CD14-positive monocyte (primary cell): ENCODE measurements at places on chromosomes 1 and 21. TPM values are rescaled to one million over a fixed set of nuclear protein-coding genes. Genes with fewer than 3 reads are reported as not detected.

Gene ADORA1
- polyA plus RNA-seq: 1.1 TPM

Gene MMP23B
- 1.5 and 1.8 TPM in 2 replicates for polyA plus RNA-seq

Gene SPRR5
- not detected for polyA plus RNA-seq

Gene TUT4
- polyA plus RNA-seq: 4.3 TPM

DNA sequence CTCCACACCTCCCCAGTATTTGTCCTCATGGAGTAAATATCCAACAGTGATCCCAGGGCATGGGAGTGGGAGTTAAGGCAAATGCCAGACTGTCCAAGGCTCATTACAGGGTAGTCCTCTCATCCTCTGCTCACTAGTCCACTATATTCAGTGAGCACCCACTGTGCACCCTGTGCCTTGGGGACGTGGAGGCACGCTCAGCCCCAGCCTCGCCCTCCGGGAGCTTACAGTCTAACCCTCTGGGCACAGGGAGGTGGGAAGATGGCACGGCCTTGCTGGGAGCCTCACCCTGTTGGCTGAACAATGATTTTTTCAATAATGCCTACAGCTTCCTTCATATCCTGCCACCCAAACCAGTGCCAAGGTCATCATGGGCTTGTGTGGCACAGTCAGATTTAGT, 2.8 kb downstream of the HES2 start:
- no peak overlapping the region for H3K27ac ChIP-seq
- H3K36me3 ChIP-seq: no peaks in the 10 kb centered on the region
- no peak for DNase-seq
- H3K27me3 ChIP-seq: peaks cover 70% of the 10 kb centered on the region
- no peaks in the 10 kb centered on the region for H3K4me1 ChIP-seq
- no peak overlapping the region for H3K4me3 ChIP-seq

DNA sequence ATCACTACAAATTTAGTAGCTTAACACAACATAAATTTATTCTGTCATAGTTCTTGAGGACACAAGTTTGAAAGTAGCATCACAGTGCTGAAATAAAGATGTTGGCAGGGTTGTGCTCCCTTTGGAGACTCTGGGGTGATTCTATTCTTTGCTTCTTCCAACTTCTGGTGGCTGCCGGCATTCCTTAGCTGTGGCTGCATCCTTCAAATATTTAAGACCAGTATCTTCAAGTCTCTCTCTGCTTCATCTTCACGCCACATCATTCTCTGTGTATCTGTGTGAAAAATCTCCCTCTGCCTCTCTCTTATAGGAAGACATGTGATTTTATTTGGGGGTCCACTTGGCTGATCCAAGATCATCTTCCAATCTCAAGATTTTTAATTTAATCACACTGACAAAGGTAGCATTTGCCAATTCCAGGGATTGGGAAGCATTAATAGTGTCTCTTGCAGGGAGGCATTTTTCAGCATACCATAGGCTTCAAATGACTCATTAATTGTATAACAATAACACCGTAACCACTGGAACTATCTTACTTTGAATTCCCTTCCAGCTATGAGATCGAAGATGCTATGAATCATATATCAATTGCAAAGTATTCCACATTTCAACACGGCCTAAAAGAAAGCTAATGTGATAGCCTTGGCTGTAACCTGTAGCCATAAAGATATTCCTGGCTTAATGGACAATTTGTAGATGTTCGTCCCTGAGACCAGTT, 74.6 kb downstream of the DPT start:
- H3K4me1 ChIP-seq: no peaks in the 10 kb centered on the region
- H3K27me3 ChIP-seq: no peaks in the 10 kb centered on the region
- H3K4me3 ChIP-seq: no peak overlapping the region
- no peak for DNase-seq

DNA sequence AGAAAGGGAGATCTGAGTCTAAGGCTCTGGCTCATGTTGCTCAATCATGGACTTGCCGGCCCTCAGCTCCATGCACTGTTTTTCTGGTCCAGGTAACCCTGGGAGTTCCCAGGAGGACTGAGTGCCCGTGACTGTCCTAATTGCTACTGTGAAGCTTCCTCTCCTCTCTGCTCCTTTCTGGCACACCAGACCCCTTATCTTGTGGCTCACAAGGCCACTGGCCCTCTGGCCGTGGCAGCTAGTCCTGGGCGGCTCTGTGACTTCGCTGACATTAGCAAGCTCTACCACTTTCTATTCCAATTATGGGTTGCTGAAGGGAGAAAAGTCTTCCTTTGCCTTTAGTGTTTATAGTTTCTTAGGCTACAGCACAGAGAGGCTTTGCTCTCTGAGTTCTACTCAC, 380.2 kb downstream of the RWDD3 start:
- no peaks in the 10 kb centered on the region for H3K36me3 ChIP-seq
- H3K27ac ChIP-seq: no peak overlapping the region
- no peak overlapping the region for H3K4me3 ChIP-seq

DNA sequence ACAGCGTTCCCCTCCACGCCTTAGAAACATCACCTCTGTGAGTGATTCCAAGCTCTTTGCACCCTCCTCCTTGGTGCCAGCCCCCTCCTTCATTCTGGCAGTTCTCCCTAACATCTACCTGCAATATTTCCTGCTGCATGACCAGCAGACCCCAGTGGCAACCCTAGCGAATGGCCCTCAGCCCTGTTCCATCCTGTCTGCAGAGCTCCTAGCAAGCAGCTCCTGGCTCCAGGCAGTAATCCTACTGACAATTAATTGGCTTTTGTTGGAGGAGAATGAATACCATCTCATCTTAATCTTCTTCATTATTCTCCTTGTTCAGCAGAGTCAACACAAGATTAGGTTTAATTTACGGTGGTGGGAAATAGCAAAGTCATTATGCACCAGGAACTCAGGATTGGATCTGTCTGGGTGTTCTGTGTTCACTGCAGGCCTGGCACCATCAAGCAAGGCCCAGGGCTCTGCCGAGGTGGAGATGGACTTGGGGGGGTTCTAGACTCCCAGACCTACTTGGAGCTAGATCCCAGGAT, 12.4 kb downstream of the FBXO2 start:
- no peak for DNase-seq
- no peaks in the 10 kb centered on the region for H3K27me3 ChIP-seq
- no peak overlapping the region for H3K27ac ChIP-seq
- H3K36me3 ChIP-seq: no peaks in the 10 kb centered on the region
- no peaks in the 10 kb centered on the region for H3K4me1 ChIP-seq

DNA sequence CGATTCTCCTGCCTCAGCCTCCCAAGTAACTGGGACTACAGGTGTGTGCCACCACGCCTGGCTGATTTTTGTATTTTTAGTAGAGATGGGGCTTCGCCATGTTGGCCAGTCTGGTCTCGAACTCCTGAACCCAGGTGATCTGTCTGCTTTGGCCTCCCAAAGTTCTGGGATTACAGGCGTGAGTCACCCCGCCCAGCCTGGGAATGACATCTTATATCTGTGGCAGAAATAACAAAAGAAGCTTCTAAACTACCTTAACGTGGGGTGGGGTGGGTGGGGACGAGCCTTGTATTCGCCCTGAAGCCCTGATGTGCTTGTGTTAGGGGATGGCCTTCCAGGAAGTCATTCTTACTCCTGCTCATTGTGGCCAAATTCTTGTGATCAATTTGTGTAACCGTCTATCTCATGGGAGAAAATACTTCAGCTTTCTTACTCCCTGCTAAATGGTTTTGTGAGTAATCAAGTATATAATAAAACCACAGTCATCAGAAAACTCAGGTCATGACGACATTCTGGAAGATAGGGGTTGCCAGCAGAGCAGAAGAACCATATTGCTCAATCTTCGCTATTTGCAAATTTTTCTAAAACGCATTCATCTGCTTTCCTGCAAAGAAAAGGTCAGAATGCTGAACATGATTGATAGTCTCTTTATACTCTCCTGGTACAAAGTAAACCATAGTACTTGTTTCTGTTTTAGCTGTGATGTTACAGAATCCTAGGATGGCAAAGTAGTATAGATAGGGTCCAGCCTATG, 63.2 kb downstream of the DIRAS3 start:
- H3K27ac ChIP-seq: no peak overlapping the region
- H3K4me3 ChIP-seq: no peak overlapping the region
- DNase-seq: no peak
- no peaks in the 10 kb centered on the region for H3K27me3 ChIP-seq
- H3K4me1 ChIP-seq: no peaks in the 10 kb centered on the region
- H3K36me3 ChIP-seq: no peaks in the 10 kb centered on the region

DNA sequence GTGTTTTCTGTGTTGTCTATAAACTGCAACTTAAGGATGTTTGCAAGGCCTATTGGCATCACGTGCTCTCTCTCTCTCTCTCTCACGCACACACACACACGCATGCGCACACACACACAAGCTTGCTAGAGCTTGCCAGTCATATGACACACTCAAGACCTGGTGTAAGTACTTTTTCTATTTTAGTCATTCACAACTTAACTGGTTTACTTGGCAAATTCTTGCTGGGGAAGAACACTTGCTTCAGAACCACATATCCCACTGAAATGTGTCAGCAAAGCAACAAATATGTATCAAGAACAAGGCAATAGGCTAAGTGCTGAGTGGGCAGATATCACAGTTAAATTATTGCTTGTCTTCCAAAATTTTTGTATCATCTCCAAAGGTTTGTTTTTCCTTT, 107.8 kb downstream of the DISC1 start:
- H3K4me1 ChIP-seq: no peaks in the 10 kb centered on the region
- DNase-seq: no peak
- no peak overlapping the region for H3K27ac ChIP-seq
- H3K36me3 ChIP-seq: peaks cover 4% of the 10 kb centered on the region
- H3K4me3 ChIP-seq: no peak overlapping the region

DNA sequence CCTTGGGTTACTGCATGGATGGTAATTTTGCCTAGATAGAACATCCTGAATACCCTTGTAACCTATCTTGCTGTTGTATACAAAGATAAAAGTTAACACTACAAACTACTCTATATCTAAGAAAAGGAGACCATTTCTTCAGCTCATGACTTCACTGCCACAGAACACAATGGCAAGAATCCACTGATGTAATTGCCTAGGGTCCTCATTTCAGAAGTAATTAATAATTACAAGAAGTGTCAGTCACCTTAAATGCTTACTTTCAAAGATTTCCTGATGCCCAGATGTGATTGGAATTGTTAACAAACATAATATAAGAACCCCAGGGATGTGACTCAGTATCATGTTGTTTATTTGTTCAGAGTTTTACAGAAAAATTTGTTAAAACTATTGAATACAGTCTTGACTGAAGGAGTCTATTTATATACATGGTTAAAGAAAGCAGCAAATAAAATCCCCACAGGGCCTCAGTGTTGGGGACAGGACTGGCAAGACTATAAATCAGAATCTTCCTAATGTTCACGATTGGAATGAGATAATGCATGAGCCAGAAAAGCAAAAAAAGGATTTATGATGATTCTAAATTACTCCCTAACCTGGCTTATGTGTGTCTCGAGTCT, 83.9 kb downstream of the CRB1 start:
- no peak overlapping the region for H3K4me3 ChIP-seq
- no peaks in the 10 kb centered on the region for H3K4me1 ChIP-seq
- DNase-seq: no peak
- H3K27me3 ChIP-seq: no peaks in the 10 kb centered on the region

DNA sequence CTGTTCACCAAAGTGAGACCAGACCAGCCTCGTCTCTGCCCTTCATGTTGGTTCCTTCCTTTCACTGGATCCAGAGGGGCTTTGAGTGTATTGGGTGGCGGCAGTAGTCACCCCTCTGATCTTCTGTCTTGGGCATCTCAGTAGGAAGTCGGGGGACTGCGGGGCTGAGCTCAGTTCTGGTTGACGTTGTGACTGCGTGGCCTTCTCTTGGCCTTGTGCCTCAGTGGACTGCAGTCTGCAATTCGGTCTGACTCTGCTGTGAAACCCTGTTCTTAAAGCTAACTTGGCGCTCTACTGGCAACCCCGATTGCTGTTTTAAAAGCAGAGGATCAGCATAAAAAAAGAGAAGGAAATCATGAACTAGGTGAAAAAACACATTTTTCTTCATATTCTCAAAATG, 56.7 kb downstream of the SLC37A1 start:
- no peak overlapping the region for H3K4me3 ChIP-seq
- no peaks in the 10 kb centered on the region for H3K27me3 ChIP-seq
- peaks cover 58% of the 10 kb centered on the region for H3K36me3 ChIP-seq
- H3K27ac ChIP-seq: no peak overlapping the region
